ENCODE measurements at places on chromosomes 11 and 22.

DNA sequence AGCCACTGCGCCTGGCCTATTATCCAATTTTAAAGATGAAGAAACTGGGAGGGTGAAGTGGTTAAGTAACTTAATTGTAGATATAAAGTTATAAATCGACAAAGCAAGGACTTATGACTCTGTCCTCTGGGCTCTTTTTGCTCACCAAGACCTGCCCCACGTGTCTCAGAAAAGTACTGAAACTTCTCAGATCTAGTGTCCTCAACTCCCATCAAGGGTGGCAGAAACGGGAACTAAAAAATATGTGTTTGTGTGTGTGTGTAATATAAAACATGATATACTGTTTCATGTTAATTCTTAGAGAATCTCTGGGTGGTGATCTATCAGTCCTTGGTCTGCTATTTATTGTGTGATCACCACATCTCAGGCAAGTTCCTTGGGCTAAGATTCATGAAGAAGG, 104.9 kb downstream of the GAB2 start:
- no peak for DNase-seq

DNA sequence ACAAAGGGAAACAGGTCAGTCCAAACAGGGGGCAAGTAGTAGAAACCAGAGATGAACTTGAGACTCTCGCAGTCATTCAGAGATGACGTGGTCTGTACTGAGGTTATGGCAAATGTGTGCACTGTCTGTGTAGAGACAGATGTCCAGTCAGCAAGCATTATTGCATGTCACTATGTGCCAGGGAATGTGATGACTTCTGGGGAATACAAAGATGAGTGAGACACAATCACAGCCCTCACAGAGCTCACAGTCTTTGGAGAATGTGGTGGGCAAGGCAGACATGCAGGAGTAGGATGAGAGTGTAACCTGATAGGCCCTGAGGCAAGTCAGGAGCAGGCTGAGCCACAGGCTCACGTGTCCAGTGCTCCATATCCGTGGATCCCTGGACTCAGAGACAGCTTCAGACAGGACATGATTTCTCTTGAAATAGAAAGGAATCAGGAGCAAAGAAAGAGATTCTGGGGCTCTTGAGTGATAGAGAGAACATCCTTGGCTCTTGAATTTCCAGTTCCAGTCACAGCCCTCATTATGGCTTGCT, 550.7 kb downstream of the ETS1 start:
- DNase-seq = no peak

- no peak for DNase-seq
Observed at GRCh38 chr22:36022162-36022561, 6.5 kb downstream of the RBFOX2 start.

DNA sequence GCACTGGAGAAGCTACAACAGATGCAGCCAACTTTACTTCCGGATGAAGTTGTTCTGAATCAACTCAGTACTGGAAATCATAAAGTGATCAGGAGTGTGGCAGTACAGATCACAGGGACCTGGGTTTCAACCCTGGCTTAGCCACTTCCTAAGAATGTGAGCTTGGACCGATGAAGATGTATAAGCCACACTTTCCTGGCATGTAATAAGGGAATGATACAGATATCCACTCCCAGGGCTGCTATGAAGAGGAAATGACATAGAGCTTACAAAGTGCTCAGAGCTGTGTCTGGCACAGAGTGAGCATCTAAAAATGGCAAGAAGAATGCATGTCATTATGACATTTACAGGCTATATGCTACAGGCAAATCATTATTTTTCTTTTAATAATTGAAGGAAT, 378.7 kb downstream of the NTM start:
- DNase-seq = no peak

GRCh38 chr11:30538251-30538650, 47.9 kb downstream of the MPPED2 start:
- DNase-seq = no peak

DNA sequence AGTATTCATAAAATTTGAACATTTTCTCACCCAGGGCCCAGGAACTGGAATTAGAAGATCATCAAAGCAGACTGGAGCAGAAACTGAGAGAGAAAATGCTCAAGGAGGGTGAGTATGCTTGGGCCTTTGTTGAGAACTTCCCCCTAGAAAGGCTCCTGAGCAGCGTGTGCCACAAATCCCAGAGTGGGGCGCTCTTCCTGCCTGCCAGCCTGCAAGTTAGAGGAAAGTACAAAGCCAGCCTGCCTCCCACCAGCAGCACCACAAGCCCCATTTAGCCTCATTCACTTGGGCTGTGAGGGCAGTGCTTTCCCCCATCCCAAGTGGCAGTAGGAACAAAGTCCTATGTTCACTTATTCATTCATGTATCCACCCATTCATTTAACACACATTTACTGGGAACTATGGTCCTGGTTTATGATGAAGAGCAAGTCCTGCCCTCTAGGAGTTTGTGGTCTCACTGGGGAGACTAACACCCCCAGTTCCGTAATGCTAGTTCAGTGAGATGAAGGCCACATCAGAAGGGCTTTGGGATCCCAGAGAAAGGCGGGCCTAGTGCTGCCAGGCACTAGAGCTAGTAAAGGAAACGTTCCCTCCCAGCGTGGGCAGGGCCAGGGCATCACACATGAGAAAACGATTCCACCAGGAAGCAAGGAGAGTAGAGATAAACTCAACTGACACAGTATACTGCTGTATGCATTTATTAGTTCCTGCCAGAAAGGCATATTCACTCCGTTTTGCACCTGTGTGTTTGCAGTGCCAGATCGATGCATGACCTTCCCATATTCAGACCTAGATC, 22.4 kb upstream of the PARVA start:
- DNase-seq = no peak

DNA sequence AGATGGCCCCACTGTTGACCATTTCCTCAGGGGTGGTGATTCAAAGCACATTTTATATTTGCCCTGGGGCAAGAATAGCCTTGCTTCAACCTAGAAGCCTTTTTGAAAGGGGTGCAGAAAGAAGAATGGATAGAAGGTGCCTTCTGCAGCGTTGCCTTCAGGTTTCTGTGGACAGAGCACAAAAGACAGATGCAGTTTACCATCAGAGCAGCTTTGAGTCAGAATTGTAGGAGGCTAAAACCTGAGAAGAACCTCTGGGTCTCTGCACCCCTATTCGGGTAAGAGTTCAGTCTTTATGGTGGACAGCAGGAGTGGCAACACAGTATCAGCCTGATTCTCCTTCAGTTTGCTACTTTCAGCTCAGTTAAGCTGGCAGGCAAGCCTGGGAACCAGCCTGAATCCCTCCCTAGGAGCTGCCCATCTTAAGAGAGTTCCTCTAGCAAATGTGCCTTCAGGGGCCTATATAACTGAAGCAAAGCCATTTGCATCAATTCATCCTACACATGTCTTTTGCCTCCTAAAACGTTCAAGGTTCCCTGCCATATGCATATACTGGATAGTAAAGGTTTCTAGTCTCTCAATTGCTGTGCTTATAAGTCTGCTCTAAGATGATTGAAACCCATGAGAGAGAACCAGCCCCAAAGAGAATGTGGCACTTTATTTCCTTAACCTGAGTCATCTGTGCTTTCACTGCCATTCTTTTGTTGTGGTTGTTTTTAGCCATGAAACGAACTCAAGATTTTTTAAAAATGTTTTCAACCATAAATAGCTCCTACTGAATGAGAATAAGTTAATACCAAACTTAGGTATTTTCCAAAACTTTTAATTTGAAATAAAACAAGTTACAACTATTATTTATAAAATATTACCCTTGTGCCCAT, 123.0 kb downstream of the TRIM44 start:
- DNase-seq = no peak

DNA sequence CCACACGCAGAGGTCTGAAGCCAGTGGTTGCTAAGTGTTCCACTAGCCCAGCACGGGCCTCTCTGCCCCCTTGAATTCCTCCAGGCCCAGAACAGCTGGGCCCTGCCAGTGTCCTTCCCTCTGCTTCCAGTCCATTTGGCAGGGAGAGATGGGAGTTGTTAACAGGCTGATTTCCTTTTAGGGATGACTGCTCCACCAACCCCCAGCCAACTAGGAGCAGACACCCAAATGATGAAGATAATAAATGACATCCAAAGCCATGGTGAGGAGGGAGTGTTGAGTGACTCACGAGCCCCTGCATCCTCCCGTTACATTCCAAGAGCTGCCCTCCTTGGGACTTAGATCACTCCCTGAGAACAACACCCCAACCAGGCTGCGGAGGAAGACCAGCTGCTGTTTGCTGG, 20.6 kb downstream of the PARVA start:
- DNase-seq = no peak

DNA sequence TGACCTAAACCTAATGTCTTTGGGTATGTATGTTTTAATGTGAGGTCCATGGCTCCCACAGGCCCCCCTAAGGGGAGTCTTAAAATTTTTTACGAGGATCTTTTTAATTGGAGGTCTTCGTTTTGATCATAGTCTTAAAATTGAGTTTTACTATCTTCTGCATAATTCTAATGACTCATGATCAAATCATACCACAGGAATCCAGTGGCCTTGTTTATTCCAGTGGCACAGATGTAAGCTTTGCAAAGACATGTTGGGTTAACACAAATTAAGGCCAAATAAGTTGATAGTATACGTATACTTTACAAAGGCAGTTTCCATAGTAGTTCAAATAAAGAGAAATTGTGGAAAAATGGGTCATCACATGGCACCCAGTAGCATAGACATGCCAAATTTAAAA, 33.9 kb upstream of the FJX1 start:
- DNase-seq = no peak

DNA sequence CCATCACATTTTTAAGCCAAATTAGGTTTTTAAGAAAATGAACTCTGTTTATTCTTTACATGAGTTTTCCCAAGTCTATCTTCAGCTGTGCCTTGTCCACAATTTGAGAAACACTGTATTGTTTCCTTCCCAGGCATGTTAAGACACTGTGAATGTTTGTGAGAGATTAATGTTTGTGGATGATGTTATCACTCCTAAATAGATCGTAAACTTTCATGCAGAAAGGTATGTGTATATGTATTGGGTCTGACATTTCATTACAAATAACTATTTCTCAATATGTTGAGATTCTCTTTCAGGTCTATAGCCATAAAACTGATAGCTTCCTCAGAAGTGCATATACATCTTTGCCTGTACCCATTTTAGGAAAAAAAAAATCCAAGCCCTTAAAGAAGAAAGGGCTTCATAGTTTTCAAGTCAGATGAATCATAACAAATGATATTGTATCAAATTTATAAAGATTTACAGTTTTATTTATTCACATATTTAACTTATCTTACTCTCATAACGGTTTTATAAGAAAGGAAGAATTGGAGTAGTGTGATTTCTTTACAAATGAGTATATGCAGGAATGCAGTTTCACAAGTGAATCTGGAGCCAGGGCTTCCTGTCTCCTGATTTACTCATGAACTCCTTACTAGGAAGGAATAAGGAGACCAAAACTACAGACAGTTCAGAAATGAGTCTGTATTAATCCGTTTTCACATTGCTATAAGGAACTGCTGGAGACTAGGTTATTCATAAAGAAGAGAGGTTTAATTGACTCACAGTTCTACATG, 11.2 kb downstream of the OR8D1 start:
- DNase-seq = no peak

DNA sequence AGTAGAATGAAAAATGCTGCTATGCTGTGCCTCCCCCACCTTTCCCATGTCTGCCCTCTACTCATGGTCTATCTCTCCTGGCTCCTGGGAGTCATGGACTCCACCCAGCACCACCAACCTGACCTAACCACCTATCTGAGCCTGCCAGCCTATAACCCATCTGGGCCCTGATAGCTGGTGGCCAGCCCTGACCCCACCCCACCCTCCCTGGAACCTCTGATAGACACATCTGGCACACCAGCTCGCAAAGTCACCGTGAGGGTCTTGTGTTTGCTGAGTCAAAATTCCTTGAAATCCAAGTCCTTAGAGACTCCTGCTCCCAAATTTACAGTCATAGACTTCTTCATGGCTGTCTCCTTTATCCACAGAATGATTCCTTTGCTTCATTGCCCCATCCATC, 14.9 kb upstream of the HBE1 start:
- no peak for DNase-seq

DNA sequence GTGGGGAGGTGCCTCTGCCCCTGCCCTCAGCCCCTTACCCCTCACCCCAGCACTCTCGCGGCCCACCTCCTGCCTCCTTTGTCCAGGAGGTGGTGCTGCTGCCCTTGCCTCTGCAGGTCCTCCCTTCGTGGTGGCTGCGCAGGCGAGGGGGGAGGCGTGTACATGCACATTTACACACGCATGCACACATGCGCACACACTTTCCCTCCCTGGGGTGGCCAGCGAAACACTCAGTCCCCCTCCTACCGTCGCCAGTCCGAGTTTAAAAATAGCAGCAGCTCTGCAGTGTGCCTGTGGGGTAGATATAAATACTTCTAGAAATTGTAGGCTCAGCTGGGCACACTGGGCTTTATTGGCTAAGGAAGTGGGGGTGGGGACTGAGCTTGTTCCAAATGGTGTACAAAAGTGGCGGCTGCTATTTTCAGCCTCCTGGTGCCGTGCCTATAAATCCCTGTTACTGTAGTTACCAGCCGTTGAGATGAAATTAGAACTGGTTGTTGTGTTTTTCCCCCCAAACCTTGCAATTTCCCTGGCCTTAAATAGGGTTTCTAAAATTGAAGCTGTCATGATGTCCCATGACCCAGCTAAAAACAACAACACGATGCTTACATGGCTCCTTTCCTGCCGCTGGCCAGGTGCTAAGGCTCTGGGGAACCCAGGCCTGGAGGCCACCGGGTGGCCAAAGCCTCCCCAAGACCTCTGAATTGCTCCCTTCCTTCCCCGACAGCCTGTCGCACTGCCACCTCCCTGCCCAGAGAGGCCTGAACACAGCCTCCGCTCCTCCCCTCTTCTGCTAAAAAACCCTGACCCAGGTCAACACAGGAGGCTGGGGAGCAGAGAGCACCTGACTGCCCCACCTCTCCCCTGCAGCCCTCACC, 12.4 kb downstream of the PICK1 start:
- no peak for DNase-seq

DNA sequence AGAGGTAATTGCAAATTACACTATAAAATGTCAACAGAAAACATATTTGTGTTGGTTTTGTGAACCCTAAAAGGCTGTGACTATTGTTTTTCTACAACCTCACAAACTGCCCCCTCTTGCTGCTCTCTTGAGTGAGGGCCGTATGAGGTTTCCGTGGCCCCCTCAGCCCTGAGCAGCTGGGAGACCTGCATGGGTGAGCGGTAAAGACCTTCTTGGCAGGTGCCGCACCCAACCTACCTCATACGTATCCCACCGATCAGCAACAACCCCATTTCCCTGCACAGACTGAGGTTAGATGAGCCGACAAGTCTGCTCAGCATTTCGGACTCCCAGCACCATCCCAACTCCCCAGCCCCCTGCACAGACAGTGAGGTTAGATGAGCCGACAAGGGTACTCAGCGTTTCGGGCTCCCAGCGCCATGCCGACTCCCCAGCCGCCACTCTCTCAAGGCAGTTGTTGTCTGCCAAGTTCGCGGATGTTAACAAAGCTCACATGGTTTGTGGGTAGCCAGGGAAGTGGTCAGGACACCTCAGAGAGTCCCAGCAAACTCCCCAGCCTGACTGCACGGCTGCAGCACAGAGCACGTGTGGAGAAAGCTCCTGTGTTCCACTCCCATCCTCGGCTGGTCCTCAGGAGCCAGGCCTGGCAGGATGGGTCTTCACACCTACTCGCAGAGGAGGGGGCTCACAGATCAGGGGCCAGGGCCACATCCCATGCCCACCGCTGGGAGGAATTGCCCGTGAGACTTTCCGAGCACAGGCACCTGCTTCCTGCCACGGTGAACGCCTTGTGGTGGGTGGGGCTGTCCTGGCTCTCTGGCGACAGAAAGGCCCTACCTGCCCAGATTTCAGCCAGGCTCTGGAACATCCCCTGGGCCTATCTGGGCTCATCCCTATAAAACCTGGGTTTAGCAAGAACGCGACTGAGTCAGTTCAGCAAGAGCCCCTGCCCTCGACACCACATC, 502.9 kb downstream of the BRD1 start:
- no peak for DNase-seq

Data from CD4-positive, alpha-beta T cell treated with Interleukin-6 for 4 hours (primary cell).